ENCODE measurements at places on chromosomes 6 and 20. TPM values are rescaled to one million over a fixed set of nuclear protein-coding genes. Genes with fewer than 3 reads are reported as not detected.

The ANGPT4 gene
- total RNA-seq: not detected

The PEX7 gene
- 9.2 TPM for total RNA-seq

The MYCT1 gene
- 0.47 TPM for total RNA-seq

The DNMT3B gene
- total RNA-seq: 2.0 TPM

The SIRPD gene
- not detected for total RNA-seq

The GLP1R gene
- not detected for total RNA-seq

The ZNF334 gene
- total RNA-seq: 1.3 TPM

The GINM1 gene
- total RNA-seq: 32.9 TPM

The RIN2 gene
- 55.9 TPM for total RNA-seq

The HLA-DRB5 gene
- total RNA-seq: not detected

The GRM4 gene
- not detected for total RNA-seq

The BANF2 gene
- total RNA-seq: not detected

The PLA2G7 gene
- total RNA-seq: not detected

The MAS1 gene
- total RNA-seq: not detected

The MPIG6B gene
- not detected for total RNA-seq

The TUBB1 gene
- not detected for total RNA-seq

The BIRC7 gene
- total RNA-seq: not detected

The MYO6 gene
- total RNA-seq: 13.9 TPM

The NR2E1 gene
- not detected for total RNA-seq

The MRAP2 gene
- 6.3 TPM for total RNA-seq

The LINC00237 gene
- total RNA-seq: not detected

The SAMD3 gene
- 19.0 TPM for total RNA-seq

The ILRUN gene
- total RNA-seq: 31.9 TPM

The PPP1R14C gene
- total RNA-seq: 3.2 TPM

The CRNKL1 gene
- 21.3 TPM for total RNA-seq

The CGA gene
- total RNA-seq: not detected

The CST9L gene
- not detected for total RNA-seq

The VWA7 gene
- total RNA-seq: 0.23 TPM

The ZNF451 gene
- 48.4 TPM for total RNA-seq

The C2 gene
- total RNA-seq: 0.90 TPM

The SCUBE3 gene
- total RNA-seq: 1.4 TPM

The SPATA25 gene
- total RNA-seq: 0.60 TPM

The CST2 gene
- total RNA-seq: not detected

The MOXD1 gene
- 81.2 TPM for total RNA-seq

The GRM1 gene
- total RNA-seq: under 0.01 TPM
